ENCODE measurements at places on chromosomes 12 and 14.

- DNase-seq, result no peak
Measured at GRCh38 chr12:26748741-26749431, 84.1 kb downstream of the ITPR2 start.

DNA sequence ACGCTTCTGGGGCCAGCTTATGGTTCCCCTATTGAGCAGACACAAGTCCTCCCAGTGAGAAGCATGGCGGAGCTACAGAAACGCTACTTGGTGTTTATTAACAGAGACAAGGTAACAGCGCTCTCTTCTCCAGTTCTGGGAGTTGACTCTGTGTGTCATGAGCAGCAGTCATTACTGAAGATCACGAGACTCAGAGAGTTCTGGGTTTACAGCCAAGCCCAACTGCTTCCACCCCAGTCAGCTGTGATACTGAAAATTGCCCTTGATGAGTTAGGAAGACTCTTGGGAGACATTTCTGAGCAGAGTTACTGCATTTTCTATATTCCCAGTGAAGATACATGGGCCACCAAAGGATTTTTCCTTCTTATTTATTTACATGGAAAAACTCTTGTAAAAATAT, 48.6 kb downstream of the CFAP251 start:
- DNase-seq, result no peak

DNA sequence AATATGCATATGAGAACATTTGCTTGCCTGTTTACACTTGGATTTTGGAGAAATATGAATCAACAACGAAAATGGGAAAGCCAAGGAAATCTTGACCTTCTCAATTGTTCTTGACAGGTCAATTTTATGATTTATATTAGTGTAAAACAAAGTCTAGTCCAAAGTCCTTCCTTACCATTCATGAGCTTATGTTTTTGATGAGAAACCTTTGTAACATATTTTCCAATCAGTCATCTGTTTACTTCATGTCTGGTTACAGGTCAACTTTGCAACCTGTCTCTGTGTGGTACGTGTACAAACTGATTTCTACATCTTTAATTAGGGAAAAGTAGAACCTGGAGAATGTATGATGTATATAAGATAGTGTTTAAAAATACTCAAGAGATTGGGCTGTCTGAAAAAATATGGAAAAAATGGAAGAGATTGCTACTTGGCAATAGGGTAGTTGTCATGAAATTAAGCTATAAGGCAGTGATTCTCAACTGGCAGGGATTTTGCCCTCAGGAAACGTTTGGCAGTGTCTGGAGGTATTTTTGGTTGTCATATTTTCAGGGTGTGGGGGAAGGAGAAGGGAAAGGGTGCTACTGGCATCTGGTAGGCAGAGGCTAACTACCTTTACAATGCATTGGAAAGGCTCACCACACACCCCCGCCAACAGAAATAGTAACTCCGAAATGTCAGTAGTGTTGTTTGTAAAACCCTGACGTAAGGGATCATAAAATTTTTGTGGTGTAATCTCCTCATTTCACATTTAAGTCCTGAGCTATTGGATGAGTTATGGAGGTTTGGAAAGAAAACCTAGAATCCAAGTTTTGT, 110.4 kb upstream of the PTPRB start:
- no peak for DNase-seq

GRCh38 chr14:51182131-51182565, 57.9 kb upstream of the TMX1 start:
- DNase-seq, result no peak

- DNase-seq, result no peak
Measured at GRCh38 chr14:73829071-73829470, 22.6 kb upstream of the PTGR2 start.

All from stimulated activated CD4-positive, alpha-beta T cell treated with anti-CD3 and anti-CD28 coated beads, TNF-alpha, amount 100 ng/mL, for 24 hours (primary cell).